CD14-positive monocyte (primary cell): ENCODE measurements at places on chromosomes 7 and 10.

GRCh38 chr7:69817841-69818635, 219.8 kb downstream of the AUTS2 start:
- DNase-seq: no peak

GRCh38 chr10:105834261-105835059, 1193.4 kb downstream of the SORCS3 start:
- DNase-seq: no peak

DNA sequence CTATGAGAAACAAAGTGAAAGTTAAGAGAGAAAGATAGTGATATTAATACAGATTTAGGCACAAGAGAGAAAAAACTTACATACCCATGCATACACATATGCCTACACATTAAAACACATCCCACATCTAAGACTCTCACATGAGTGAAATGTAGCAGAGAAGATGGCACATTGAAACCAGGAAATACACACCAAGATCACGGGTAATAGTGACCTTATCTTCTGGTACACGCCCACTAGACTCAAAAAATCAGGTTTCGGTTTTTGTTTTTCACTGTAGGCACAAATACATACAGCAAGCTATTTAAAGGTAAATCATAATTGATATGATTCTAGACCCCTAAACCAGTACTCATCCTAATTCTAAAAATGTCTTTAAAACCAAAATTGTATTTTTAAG, 225.2 kb upstream of the TAC1 start:
- DNase-seq: no peak

- DNase-seq: no peak
Measured at GRCh38 chr10:3452173-3452626, 279.6 kb upstream of the PITRM1 start.

GRCh38 chr7:20132585-20132984, 84.6 kb downstream of the MACC1 start:
- no peak for DNase-seq

GRCh38 chr10:50805981-50806622, 66.4 kb downstream of the ASAH2B start:
- no peak for DNase-seq

DNA sequence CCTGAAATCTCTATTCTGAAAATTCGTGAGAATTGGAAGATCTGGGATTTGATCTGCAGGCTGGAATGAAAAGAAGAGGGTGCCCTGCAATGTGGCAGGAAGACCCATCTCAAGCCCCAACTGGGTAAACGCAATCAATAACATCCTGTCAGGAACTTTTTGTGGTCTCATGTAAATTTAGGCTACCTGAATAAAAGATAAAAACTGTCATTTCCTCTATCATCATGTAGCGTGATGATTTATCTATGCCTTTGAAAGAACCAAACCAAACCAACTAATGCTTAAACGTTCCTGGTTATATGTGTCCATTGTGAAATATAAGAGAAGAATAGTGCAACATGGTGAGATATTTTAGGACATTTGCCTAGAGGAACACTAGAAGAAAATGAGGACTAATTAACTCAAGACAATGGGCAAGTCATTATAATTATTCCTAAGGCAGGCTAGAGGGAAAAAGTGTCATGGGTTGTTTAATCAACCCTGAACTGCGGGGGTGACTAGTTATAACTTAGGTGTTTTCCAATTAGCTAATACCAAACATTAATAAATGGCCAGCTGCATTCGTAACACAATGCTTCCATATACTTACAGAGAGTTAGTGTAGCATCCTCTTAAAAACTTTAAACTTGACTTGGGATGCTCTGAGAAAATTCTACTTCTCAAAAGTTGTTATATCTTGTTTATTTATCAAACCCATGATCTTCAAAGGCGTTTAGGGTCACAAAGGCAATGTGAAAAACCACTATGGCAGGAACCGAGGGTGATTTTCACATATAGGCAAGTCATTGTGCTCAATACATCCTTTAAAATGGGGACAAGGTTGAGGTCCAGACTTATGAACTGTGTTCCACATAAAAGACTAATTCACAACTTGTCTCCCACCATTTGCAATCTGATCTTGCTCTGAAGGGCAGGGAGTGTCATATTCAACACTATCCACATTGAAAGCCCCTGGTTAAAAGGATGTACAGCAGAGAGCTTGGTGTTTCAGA, 48.6 kb upstream of the ADO start:
- DNase-seq: no peak

GRCh38 chr7:128815289-128815942, 14.8 kb upstream of the FLNC start:
- peak; percentile 8 for DNase-seq

- no peak for DNase-seq
Measured at GRCh38 chr10:78846760-78847159, 222.0 kb upstream of the ZMIZ1 start.

- DNase-seq: no peak
Measured at GRCh38 chr10:43036481-43037428, 40.1 kb upstream of the RET start.

DNA sequence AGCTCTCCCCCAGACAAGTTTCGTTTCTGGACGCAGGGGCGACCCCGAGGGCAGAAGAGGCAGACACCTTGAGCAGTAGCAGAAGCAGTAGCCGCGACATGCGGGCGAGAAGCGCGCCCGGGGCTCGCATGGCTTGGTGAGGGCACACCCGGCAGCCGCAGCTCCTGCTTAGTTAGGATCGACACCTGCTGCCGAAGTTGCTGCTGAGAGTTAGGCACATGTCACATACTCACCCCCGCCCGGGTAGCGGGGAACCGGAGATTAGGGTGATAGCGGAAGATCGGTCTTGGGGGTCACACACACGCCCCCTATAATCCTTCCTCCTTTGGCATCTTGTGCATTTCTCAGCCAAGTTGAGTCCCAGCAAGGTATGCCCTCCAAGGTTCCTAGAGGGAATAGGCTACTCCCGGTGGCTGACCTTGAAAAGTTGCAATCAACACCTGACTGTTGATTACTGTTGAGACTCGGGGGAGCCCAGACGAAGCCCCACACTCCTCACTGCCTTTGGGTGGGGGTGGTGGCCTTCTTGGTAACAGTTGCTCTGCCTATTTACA, 668 bp downstream of the GPR37 start:
- DNase-seq: no peak

GRCh38 chr10:71714031-71714410, 5.6 kb downstream of the C10orf105 start:
- DNase-seq: no peak

DNA sequence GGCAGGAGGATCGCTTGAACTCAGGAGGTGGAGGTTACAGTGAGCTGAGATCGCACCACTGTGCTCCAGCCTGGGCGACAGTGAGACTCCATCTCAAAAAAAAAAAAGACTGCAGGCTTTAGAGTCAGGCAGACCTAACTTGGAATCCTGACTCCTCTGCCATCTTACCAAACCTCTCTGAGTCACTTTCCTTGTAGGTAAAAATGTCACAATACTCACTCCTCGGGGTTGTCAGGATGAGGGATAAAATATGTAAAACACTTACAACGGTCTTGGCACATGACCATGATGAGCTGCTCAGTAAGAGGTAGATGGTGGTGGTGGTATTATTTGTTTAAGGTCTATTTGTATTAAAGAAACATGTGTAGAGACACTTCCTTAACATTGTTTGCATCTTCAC, 154.1 kb upstream of the PDE1C start:
- DNase-seq: no peak

DNA sequence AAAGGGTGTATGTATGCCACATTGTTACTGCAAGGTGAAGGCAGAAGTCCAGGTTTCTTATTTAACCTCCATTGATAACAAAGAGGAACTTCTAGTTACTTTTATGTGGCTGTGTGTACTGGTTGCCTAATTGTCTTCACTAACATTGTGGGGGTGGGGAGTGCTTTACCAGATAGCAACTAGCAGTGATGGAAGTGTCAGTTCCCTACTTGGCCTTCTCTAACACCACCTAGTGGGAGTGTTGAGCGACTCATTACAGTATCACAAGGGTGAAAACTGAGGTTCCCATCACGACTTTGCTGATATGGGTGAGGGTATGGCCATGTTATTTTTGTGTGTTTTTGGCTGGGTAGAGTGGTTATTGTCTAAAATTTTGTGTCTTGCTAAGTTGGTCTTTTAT, 274.4 kb downstream of the THSD7A start:
- peak; percentile 21 for DNase-seq

DNA sequence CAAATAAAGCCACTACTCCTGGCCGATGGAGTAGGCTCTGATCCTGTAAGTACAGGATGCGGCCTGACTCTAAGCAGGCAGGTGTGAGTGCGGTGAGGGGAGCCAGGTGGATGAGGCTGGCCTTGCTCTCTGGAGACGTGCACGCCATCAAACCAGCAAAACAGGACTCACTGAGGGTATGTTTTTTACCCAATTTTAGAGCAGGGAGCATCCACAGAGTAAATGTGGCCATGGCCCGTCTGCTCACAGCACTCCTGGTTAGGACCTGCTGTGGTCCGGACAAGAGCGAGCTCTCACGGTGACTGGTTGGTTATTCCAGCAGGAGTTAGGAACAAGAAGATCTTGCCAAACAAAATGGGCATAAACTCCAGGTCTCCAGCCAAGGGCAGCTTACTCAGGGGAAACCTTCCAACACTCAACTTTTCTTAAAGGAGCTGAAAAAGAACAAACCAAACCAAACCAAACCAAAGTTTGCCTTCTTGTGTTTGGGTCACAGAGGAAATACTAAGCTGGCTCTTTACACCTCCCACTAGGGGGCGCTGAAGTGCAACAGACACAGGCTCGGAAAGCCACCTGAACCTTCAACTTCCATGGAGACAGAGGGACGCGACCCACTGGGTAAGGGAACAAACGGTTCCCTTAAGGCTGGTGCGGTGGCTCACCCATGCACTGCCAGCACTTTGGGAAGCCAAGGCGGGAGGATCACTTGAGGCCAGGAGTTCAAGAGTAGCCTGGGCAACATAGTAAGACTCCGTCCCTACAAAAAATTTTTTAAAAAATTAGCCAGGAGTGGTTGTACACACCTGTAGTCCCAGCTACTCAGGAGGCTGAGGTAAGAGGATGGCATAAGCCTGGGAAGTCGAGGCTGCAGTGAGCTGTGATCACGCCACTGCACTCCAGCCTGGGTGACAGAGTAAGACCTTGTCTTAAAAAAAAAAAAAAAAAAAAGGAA, 122.4 kb downstream of the CLEC2L start:
- DNase-seq: peak; percentile 85

DNA sequence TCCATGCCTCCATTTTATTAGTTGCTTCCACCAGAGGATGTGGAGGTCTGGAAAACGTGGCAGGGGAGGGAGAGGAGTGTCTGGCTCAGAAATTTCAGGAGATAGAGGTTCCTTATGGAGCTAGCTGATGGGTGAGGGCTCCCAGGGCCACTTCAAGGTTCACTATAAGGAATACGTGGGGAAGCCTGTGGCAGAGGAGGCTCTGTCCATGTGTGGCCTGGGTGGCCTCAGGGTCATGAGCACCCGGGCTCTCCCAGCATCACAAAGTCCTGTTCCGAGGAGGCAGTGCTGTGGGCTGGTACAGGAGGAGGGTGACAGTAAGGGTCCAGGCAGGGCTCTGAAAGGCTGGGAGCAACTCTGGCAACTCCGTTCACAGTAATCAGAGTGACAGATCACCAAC, 24.6 kb downstream of the ARHGAP22 start:
- no peak for DNase-seq

DNA sequence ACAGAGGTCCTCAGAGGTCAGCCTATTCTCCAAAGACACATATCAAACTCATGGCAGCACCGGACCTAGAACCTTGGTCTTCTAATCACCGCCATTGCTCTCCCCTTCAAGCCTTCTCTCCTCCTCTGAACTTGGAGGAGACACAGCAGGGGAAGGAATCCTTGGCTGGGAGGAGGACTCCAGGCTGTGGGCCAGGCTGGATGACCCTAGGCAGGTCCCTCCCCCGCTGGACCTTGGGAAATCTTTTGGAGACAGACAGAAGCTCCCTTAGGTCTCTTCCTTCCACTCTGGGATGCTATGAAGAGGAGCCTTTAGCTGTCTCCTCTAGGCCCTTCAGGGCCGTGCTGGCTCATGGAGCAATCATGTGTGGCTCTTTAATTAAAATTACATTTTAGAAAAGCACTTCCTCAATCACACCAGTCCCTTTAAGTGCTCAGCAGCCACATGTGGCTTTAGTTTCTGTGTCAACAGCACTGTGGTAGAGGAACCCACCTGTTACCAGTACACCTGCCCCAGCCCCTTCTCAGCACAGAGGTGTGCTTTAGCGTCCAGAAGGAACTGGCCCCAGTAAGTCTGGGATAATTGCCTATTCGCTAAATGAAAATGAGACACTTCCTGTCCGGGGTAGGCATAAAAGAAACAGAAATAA, 238.2 kb downstream of the CELF2 start:
- DNase-seq: no peak

DNA sequence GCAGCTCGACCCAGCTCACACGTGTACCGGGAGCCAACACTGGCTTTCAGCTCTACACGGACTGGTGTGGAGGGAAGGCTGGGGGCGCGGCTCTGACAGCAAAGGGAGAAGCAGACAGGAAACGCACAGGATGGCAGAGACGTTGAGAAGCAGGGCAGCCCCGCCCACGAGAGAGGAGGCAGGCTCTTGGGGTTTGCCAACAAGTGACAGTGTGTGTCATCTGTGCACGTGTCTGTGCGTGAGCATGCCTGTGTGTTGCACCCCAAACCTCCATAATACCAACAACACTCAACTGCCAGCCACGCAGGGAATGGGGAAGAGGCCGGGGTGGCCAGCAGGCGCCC, 64.4 kb upstream of the PDGFA start:
- peak; percentile 82 for DNase-seq

DNA sequence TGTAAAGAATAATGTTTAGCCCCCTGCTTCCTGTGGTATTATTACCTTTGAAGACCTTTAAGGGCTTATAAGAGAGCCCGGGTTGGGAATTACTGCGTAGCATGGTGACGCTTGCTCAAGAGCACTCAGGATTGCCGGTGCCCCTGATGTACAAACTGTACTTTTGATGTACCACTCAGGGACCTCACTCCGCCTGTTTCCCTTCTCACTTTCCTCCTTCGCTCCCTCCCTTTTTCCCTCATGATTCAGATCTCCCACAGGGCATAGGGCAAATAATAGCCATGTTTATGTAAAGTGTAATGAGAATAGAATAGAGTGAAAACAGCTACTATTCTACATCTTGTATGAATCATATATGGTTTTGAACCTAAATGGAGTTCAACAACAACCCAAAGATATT, 77.8 kb upstream of the PDCD4 start:
- no peak for DNase-seq

GRCh38 chr10:133096616-133097269, 9.0 kb downstream of the ADGRA1 start:
- DNase-seq: peak; percentile 10

- no peak for DNase-seq
Measured at GRCh38 chr7:22660732-22661131, 66.3 kb upstream of the IL6 start.

GRCh38 chr10:76428551-76429367, 997.3 kb downstream of the LRMDA start:
- peak; percentile 6 for DNase-seq

- no peak for DNase-seq
Measured at GRCh38 chr7:45679516-45679915, 105.3 kb downstream of the ADCY1 start.

DNA sequence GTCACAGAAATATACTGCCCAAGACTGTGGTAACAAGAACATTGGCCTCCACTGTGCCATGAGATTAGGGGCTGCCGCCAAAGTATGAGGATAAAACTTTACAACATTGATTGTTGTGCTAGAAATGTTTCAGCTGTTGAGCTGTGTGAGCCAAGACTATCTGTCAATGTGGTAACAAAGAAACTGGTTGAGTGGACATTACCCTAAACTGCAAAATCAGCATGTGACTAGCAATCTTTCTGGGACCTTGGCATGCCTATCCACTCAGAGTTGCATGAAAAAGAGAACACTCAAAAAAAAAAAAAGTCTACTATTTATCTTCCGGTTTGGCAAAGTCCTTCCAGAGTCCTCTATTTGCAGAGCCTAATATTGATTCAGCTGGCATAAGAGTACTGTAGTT, 605.6 kb upstream of the CNTNAP2 start:
- DNase-seq: no peak
